ENCODE measurements at places on chromosomes 5 and 9.

DNA sequence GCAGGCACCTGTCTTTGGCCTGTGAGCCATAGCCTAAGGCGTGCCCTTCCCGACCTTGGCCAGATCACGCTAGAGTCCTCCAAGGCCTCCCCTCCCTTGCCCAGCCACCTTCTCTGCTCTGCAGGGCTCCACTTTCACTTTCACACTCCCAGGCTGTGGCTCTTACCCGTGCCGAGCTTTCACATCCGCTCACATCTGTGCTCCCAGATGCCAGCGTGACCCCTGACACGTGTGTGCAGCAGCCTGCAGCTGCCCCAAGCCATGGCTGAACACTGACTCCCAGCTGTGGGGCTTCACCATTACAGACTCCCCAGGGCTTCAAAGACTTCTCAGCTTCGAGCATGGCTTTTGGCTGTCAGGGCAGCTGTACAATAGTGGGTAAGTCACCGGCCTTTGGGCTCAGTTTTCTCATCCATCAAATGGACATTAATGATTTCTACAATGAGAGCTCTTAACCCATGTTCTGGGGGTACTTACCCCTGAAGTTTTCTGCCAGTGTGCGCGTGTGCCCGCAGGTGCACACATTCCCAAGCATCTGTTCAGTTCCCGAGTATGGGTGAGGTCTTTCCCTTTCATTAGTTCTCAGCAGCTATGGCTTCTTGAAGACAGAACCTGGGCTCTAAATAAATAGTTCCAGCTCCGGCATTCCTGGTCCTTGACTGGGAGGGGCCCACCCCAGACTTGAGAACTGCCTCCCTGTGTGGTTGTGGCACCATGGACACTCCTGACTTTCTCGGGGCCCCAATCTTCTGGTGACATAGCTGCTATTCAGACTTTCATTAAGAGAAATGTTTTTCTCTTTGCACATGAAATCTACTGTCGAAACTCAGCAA, 118.6 kb downstream of the RGS3 start:
- no peak for DNase-seq

DNA sequence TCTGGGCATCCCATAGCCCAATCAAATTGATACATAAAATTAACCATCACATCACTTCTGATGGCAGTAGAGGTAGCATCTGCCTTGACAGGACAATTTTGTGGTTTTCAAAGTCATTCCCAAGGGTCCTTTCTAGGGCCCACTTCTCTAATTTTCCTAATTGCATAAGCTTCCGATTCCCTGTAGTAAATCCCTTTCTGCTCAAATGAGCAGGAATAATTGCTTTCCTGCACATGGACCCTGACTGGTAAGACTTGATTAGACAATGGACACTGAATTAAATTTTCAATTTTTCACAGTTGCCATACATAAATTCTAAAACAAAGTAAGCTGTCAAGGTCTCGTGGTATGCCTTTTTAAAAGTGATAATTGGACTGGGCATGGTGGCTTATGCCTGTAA, 22.0 kb upstream of the IL17B start:
- no peak for DNase-seq

GRCh38 chr5:31701642-31702299, 62.8 kb downstream of the PDZD2 start:
- no peak for DNase-seq

DNA sequence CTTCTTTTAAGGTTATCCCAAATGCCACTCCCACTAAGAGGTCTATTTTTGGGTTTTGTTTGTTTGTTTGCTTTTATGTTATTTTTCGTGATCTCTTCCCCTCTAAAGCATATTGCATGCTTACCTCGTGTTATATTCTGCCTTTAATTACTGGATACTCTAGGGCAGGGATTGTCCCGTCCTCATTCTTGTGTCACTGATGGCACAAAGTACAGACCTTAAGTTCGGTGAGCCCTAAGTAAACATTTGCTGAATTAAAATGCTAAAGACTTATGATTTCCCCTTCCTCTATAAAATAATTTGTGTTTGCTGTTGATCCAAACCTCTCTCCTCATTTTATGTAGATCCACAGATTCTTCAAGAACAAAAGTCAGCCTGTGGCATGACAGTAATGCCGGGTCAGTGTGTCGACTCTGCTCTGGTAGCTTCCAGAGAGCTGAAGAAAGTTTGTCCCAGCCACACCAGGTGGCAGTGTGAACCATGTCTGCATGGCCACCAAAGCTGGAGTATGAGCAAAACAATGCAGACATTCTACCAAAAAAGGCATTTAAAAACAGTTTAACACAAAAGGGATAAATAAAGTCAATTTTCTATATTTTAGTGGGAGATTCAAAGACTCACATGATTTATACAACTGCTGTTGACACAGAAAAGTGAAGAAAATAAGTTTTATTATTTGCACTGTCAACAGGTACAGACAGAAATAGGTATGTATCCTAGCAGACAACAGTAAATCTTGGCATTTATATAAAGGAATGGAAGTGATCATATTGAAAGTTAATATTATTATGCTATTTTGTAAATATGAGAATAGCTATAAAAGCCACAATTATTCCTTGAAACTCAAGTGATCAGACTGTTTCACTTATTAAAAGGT, 17.9 kb upstream of the POC5 start:
- no peak for DNase-seq

GRCh38 chr5:127772531-127772930, 69.3 kb downstream of the CCDC192 start:
- DNase-seq = no peak

GRCh38 chr9:134626571-134627416, 14.8 kb upstream of the COL5A1 start:
- peak; percentile 51 for DNase-seq

GRCh38 chr5:137446615-137447014, 52.5 kb downstream of the SPOCK1 start:
- no peak for DNase-seq

- no peak for DNase-seq
Observed at GRCh38 chr9:125521462-125522327, 185.3 kb downstream of the MAPKAP1 start.

- DNase-seq = no peak
Observed at GRCh38 chr5:159412284-159413046, 82.2 kb upstream of the IL12B start.

GRCh38 chr5:173480896-173481295, 135.6 kb downstream of the BOD1 start:
- no peak for DNase-seq

GRCh38 chr5:154287136-154287535, 96.6 kb downstream of the GALNT10 start:
- DNase-seq = peak; percentile 51

DNA sequence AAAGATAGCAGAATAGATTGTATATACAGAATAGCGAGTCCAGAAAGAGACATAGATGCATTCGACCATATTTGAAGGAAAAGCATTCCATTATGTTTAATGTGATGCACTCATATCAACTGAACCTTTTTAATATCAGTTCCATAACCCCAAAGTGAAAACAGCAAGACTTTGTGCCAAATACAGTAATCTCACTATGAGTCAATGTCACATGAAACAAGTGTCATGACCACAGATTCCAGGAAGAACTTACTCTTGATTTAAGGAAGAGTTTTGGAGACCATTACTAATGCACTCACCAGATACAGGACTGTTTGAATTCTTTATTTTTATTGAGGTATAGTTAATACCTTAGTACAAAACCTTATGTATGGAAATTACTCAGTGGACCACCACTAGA, 220.5 kb downstream of the SH3GL2 start:
- DNase-seq = no peak

DNA sequence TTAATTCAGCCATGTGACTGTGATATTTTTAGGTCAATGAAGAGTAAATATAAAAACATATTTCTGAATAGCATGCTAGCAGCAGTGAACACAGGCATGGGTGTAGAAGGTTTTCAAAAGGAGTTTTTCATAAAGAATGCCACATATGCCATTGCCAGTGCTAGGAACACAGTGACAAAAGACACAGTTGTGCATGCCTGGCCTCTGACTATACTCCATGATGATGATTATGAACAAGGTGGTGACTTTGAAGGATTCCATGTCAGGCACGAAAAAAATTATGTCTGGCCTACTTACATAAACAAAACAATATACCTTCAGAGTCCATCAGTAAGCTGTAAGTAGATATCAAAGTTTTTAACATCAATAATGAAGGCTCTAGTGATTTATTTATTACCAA, 438.7 kb downstream of the TLE1 start:
- no peak for DNase-seq

GRCh38 chr9:108434036-108434435, 421.8 kb downstream of the ACTL7B start:
- DNase-seq = no peak

- DNase-seq = no peak
Observed at GRCh38 chr9:794386-794785, 47.1 kb upstream of the DMRT1 start.

- no peak for DNase-seq
Observed at GRCh38 chr5:150401076-150401375, 11.7 kb downstream of the CD74 start.

DNA sequence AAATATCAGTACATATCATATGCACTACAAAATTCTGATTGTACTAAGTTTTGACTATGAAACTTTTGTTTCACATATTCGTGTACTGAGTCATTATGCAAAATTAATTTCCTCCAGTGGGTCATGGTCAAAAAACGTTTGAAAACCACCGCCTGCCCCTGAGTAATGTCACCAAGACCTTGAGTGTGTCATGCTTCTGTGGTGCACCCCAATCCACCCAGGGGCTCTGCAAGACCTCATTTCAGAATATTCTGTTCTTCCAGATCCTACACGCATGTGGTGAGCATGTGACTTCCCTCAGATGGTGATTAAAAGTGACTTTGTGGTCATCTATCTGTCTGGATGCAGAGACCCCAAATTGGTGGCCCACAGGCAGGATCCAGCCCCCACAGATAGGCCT, 31.0 kb downstream of the ABLIM3 start:
- no peak for DNase-seq

- DNase-seq = no peak
Observed at GRCh38 chr9:2967766-2968165, 123.9 kb upstream of the PUM3 start.

GRCh38 chr9:124618476-124618875, 111.3 kb upstream of the NR5A1 start:
- DNase-seq = no peak

DNA sequence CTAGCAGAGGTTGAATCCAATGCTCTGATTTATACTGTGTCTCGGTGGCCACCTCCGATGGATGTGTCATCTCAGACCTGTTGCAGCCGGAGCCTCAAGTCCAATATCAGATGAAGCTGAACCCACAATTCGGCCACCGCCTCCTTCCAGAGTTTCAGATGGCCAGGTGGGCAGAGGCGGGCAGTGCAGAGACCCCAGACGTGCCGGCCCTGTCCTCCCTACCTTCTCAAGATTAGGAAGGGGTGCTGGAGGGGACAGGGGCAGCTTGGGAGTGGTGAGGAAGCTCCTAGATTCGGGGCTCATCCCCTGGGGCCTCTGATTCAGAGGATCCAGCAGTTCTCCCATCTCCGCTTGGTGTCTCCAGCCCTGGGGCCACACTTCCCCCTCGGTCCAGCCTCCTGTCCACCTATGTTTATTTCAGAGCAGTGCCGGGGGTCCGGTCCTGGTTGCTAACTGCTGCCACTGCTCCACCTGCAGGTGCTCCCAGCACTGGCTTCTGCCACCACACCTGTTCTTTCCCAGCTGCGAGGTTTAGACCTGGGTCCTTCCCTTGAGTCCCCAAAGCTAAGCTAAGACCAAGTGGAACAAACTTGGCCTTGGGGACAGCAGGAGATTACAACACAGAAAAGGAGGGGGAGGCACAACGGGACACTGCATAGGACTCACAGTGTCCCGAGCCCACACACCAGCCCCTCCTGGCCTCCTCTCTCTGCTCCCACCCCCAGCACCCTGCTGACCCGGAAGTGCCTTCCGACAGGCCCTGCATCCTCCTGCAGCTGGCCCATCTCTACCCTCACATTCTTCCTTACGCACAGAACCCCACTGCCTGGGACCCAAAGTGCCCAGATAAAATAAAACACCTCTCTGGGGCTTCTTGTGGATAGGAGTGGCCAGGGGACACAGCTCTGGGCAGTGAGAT, 81.6 kb downstream of the NTNG2 start:
- DNase-seq = no peak

GRCh38 chr5:14829396-14829795, 42.2 kb downstream of the ANKH start:
- no peak for DNase-seq

DNA sequence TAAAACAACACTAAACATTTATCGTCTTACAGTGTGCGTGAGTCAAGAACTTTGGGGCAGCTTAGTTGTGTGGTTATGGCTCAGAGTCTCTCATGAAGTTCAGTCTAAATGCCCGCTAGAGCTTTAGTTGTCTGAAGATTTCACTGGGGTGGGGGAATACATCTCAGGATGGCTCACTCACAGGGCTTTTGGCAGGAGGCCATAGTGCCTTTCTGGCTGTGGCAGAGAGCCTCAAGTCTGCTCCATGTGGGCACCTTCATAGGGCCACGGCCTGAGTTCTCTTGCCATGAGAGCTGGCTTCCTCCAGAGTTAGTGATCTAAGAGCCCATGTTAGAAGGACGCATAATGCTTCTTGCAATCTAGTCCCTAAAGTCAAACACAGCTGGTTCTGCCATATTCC, 258.8 kb upstream of the NUDT12 start:
- DNase-seq = no peak

DNA sequence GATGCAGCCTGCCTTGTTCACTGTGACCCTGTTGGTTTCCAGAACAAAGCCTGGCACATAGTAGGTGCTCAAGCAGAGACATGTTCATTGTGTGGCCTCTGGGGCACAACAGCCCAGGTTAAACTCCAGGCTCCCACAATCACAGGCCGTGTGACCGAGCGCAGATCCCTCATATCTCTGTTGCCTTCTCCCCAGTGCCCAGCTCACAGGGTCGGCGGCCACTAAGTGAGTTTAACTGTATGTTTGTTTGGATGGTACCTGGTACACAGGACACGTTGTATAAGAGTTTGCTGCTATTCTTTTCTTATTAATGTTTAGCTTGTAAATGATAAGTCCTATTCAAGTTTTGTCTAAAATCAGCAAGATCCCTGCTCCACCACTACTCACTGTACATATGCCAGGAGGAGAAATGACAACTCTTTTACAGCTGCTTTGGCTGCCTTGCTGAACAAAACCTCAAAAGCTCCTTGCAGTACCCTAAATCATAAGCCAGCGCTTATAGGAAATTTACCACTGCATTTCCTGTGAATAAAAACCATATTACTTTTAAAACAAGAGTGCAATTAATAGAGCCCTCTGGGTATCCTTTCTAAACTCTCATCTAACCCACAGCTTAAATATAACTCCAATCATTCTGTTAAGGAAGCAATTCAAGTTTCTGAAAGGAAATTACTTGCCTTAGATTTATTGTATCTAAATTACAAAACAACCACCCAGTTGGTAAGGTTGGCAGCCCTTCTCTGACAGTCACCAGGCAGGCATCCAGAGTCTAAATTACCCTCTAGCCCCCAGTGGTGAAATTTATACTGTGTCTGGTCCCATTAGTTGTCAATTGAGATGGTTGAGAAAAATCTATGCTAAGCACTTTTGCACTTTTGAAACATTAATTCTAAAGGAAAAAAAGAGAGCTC, 379.4 kb downstream of the SEMA5A start:
- no peak for DNase-seq

DNA sequence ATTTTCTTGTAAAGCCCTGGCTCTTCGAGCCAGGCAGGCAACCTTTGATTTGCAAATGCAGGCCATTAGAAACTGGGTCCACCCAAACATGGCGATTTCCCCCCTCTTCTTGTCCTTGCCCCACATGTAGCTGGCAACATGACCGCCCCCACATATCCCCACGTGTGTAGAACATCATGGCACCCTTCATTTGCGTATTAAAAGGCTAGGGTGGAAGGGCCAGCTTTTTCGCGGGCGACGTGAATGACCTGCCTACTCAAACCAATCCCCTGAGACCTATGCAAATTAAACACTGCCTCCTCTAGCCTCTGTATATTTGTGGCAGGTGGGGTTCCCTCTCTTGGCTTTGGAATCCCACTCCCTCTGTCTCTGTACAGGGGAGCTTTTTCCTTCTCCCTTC, 107.0 kb upstream of the CLINT1 start:
- no peak for DNase-seq
